ENCODE measurements at places on chromosomes 12 and 14. TPM values are rescaled to one million over a fixed set of nuclear protein-coding genes. Genes with fewer than 3 reads are reported as not detected.

- DNase-seq = no peak
Observed at GRCh38 chr12:123115409-123116121, 35.3 kb downstream of the PITPNM2 start.

DNA sequence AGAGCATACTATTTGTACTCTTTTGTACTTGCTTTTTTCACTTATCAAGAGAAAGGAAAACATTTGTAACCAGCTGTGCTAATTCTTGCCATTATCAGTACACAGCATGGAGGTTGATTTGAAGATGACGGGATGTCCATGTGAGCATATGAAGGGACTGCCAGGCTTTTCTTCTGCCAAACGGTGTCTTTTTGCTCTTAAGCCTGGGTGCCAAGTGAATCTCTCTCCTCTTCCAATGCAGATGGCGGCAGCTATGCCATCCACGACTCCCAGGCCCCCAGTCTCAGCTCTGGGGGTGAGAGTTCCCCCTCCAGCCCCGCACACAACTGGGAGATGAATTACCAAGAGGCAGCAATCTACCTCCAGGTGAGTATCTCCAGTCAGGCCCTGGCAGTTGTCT, 38.9 kb downstream of the TPCN1 start:
- no peak for DNase-seq

The RTL1 gene
- not detected for total RNA-seq

- DNase-seq = peak; percentile 5
Observed at GRCh38 chr12:112716099-112717093, 75.2 kb upstream of the RPH3A start.

DNA sequence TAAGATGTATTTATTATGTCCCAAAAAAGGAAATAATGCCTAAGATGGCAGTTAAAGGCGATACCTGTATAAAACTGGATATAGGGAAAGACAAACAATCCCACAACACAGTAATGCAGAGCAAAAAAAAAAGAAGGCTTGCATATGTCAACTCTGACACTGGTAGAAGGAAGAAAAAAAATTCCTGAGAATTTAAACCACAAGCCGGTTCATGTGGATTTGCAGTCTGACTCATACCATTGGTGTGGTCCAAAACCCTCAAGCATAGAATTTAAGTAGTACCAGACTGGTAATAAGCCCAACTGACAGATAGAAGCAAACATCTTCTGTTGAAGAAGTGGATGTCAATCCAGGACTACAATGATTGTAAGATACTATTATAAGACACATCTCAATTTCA, 7.2 kb downstream of the DNAI7 start:
- DNase-seq = no peak

DNA sequence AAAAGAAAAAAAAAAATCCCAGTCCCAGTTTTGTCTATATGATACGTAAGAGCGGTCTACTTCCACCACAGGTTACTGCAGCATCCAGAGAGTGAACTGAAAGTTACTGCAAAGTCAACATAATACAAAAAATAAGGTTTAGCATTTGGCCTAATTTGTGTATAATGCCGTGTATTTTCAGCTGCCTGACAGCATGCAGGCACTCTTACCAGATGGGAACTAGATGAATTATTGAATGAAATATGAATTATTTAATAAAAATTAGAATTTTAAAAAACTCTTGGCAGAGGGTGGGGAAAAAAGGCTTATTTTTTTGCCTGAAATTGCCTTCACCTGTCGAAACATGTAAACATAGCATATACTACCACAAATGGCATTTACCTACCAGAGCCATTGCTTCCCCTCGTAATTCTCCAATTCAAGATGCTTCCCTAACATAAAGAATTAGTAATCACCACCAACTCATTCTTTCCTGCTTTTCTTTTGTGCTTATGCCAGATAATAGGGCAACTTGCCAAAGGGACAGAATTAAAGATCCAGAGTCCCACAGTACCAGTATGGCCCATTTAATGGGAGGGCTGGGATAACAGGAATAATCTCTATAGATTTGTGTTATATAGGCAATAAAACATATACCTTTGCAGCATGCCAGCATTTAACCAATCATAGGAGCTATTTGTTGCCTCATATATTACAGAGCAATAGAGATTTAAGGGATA, 31.1 kb downstream of the ATF7 start:
- peak; percentile 83 for DNase-seq

DNA sequence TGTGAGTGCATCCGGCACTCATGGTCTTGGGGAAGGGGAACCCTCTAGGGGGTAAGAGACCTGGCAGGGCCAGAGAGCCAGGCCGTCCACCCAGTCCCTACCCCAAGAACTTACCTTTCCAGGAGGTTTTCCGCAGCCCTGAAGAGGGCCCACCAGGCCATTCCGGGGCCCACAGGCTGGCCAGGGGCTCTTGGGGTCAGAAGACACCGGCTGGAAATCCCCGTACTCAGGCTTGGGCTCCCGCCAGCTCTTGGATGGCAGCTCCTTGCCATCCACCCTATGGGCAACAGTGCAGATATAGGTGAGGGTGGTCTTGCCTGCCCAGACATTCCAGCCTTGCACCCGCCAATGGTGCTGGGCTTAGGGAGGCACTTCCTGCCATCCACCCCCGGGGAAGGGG, 34.6 kb downstream of the NCKAP5L start:
- no peak for DNase-seq

The PTPRQ gene
- total RNA-seq = not detected

DNA sequence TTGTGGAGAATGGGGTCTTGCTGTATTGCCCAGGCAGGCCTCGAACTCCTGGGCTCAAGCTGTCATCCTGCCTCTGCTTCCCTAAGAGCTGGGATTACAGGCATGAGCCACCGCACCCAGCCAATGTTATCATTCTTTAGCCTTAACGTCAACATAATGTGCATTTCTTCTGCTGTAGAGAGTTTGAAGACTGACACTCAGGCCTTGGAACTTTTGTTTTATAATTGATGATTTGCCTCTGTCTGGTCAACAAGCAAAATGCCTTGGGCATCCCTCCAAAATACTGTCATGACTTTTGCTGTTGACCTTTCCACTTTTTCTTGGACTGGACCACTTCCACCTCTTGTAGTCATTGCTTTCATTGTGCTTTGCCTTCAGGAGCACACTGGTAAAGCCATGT, 29.0 kb downstream of the FAM234B start:
- peak; percentile 32 for DNase-seq

GRCh38 chr14:95218006-95218405, 60.7 kb upstream of the DICER1 start:
- DNase-seq = no peak

DNA sequence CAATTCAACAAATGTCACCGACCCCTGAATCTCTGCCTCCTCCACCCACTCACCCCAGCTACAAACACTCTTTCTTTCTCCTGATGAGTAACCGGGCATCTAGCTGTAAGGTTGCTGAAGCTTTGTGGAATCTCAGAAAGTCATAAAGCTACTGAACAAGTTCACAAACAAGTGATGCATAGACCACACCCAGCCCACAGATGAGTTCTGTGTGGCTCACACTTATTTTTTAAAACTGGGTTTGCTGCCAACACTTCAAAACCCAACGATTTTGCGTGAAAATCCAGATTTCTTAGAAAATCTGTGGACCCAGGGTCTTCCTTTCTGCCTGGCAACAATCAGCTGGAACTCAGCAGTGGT, 96.1 kb downstream of the APAF1 start:
- no peak for DNase-seq

The AQP2 gene
- not detected for total RNA-seq

DNA sequence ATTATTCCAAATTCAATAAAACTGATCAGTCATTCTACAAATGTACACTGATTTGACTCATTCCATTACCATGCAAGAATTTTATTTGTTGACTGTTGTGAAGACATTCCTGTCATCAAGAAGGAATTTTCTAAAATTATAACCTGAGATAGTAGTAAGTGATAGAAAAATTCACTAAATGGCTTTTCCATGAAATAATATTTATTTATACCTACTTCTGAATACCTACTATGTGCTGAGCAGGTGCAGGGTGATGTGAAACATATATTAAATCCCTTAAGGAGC, 841.7 kb downstream of the NRXN3 start:
- DNase-seq = no peak

- no peak for DNase-seq
Observed at GRCh38 chr12:94305130-94305957, 154.3 kb downstream of the CEP83 start.

GRCh38 chr14:95274279-95274678, 45.4 kb downstream of the CLMN start:
- no peak for DNase-seq

The FLVCR2 gene
- total RNA-seq = 4.9 TPM

DNA sequence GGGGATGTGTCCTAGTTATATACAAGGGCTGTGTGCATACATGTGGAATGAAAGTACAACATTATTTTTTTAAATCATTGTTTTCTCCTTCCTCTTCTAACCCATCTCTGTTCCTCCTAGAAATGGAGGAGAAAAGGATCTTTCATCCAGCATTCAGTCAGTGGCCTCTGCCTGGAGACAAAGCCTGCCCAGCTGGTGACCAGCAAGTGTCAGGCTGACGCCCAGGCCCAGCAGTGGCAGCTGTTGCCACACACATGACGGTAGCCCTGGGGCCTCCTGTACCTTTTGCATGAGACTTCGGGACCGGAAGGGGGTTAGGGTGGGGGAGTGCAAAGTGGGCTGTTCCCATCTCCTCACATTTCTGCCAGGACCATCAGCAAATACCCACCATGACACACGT, 46.2 kb downstream of the ERH start:
- no peak for DNase-seq

GRCh38 chr14:93914278-93914677, 12.9 kb upstream of the FAM181A start:
- no peak for DNase-seq

DNA sequence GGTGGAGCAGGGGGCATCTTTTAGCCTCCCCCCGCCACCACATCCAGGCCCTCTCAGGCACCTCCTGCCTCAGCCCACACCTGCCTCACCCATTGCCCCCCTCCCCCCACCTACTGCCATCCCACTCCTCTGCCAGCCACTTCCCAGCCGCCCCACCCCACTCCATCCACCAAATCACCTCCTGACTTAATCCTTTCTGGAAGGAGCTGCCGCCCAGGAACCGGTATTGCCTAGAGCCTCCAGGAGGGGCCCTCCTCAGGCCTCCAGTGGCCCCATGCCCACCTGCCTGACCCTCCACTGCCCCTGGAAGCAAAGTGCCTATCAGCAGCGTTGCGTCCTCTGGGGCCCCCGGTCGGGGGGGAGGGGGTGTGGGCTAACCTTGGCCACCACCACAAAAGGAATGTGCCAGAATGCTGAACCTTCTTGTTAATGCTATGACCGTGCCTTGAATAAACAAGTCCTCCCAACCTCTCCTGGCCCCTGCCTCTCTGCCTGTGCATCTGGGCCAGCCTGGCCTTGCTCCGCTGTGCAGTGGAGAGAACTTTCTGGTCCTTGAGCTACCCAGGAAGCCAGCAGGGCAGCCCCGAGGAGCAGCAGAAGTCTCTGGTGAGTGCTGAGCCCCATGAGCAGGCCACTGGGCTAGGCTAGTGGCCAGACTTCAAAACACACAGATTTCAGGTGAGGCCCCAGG, 11.8 kb downstream of the NGB start:
- no peak for DNase-seq

Measured in endothelial cell of umbilical vein (primary cell).